ENCODE measurements at places on chromosomes 11 and 22.
A peak's percentile ranks its signal among the peaks of the same experiment; 100 is the strongest.

DNA sequence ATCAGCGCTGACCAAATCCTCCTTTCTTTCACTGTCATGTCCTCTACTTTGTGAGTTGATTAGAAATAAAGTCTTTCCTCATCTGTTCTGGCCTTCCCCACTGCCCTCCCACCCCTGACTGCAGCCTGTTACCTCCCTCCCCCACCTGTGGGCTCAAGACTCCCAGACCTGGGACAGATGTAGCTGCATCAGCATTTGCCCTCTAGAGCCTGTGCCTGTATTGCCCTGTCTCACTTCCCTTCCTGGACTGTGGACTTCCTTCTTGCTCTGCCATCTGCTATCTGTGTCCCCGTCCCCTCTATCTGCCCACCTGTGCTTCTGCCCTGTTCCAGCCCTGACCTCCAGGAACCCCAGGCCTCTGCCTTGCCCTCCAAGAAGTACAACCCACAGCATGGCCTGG lies 122.5 kb downstream of the GALNT18 start:
- DNase-seq: peak; percentile 3

GRCh38 chr22:39462443-39463221 lies 5.8 kb downstream of the MGAT3 start:
- no peak for DNase-seq

- no peak for DNase-seq
These were observed 6.9 kb upstream of the IFITM3 start for GRCh38 chr11:327581-327923.

DNA sequence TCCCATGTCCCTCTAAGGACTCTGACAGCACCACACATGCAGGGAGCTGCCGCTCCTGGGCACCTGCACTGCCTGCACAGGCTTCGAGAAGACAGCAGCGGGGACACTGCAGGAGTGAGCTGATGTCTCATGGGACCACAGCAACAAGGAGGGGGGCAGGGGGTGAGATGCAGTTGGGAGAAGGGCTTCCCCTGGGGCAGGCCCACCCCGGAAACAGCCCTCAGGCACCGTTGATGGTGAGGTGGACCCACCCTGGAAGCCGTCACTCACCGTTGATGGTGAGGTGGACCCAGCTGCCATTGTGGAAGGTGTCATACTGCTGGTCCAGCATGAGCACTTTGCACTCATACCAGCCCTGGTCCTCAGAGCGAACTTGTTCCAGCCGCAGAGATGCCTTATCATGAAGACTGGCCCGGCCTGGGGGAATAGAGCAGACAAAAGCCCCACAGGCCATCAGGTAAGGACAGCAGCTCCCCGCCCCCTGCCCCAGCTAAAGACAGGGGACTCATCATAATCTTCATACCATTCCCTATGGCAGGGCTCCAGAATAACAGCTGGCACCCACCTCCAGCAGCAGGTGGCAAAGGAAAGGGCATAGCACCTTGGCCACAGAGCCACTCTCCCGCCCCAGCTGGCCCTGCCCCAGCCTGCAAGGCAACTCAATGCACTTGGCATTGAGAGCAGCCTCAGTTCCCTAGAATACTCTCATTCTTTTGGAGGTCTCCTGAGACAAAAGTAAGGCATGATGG lies 12.6 kb downstream of the IGSF9B start:
- DNase-seq: no peak

- no peak for DNase-seq
These were observed 29.5 kb upstream of the FTH1 start for GRCh38 chr11:61996933-61997332.

GRCh38 chr22:17767233-17768065 lies 6.8 kb downstream of the BID start:
- peak; percentile 32 for DNase-seq

Data from MV-4-11 (cell line).